ENCODE measurements at places on chromosomes 4 and X.

DNA sequence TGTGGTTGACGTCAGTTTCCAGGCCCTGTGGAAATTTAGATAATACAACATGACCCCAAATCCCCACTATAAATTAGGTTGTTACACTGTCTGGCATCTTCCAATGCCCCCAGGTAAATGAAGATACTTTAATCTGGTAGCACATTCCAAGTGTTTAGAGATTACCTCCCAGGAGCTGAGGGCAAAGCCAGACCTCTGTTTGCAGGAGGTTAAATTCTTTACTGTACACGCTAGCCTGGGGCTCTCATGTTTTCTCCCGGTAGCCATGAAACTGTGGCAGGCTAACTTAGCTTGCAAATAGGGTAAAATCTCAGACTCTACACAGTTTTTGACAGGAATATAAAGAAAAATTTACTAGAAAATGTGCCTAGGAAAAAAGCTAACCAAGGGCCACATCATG lies 450.0 kb downstream of the PDGFC start:
- no peak for DNase-seq

DNA sequence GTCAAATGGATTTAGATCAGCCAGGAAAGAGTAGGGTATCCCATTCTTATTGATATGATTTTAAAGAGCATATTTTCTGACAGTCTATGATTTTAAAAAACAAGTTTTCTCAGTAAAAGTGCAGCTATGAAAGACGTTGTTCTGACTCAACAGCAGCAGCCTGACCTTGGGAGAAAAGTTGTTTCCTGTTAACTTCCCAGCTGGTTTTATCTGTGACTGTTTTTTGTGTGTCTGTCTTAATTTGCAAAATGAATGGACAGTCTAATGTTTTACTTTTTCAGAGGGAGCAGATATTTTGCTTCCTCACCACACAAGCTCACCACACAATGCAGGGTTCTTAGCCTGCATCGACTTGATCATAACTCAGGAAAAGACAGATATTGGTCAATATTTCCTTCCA lies 764 bp upstream of the MTHFD2L start:
- no peak for DNase-seq

GRCh38 chrX:134544513-134545151 lies 84.7 kb downstream of the HPRT1 start:
- DNase-seq, result no peak

DNA sequence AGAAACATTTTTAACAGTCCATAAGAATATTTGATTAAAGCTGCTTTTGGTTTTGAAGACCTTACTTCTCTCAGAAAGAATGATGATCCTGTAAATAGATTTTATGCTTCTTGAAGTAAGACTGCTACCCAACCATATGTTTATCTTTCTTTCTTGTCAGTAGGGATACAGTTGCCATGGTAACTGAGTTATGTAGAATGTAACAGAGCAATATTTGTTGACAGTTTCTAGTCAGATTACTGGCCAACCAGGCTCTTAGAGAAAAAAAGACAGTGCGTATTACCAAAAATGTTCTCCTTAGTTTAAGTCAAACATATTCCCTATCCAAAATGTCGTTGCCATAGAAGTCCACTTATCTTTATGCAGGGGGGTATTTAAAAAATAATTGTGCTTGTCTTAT lies 456.8 kb downstream of the PRR32 start:
- no peak for DNase-seq

DNA sequence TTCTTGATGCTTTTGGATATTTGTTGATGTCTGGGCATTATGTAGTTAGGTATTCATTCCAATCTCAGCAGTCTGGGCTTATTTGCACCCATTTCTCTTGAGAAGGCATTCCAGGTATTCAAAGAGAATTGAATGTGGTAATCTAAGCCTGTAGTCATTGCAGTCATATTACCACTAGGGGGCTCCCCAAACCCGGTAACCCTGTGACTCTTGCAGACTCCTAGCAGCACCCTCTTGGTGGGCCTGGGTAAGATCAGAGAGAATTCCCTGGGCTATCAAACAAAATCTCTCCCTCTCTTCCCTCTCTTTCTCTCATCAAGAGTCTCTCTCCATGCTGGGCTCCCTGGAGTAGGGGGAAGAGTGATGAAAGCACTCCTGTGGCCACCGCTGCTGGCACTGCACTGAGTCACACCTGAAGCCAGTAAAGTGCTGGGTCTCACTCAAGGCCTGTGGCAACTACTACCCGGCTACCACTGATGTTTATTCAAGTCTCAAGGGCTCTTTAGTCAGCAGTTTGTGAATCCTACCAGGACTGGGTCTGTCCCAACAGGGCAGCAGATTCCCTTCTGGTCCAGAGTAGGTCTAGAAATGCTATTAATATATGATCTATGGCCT lies 187.7 kb upstream of the NUDT10 start:
- no peak for DNase-seq

GRCh38 chrX:295136-295535 lies 14.0 kb downstream of the PLCXD1 start:
- DNase-seq, result no peak

DNA sequence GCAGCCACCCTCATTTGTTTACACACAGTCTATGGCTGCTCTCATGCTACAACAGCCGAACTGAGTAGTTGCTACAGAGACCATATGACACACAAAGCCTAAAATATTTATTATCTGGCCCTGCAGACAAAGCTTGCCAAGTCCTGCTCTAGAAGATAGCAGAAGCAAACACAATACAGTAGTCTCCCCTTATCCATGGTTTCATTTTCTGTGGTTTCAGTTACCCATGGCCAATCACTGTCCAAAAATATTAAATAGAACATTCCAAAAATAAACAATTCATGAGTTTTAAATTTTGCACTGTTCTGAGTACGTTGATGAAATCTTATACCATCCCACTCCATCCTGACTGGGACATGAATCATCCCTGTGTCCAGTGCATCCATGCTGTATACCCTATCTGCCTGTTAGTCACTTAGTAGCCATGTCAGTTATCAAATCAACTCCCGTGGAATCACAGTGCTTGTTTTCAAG lies 40.2 kb upstream of the ZNF81 start:
- DNase-seq, result no peak

GRCh38 chrX:14697451-14697850 lies 168.1 kb downstream of the GLRA2 start:
- DNase-seq, result peak; percentile 34

DNA sequence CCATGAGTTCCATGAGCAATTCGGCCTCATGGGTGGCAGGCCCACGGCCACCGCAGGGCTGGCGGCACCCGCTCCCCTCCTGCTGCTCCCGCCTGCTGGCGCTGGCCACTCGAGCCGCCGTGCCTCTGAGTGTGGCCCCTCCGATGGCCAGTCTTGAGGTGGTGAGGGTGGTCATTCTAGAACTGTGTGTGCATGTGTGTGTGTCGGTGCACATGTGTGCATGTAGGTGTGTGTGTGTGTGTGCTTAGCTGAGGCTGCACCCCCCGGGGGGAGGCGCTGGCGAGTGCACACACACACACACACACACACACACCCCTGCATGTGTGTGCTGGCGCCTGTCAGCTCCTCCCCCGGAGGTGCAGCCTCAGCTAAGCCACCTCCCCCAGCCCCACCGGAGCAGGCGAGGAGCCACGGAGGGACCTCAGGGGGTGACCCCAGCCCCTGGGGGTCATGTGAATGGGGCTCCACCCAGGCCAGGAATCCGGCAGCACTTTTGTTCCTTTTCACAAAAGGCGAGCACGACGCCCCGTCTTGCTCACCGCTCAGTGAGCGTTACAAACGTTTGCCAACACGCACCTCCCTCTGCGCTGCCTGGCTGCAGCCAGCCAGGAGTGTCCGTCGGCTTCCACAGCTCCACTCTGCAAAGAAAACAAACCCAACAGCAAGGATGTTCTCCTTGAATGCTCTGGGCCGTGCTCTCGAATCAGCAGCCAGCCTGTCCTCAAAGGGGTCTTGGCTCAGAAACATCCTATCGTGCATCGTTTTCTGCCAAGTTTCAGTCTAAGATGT lies 29.9 kb downstream of the FGFRL1 start:
- no peak for DNase-seq

- DNase-seq, result no peak
These were observed 55.0 kb downstream of the PAPSS1 start for GRCh38 chr4:107665001-107665400.

DNA sequence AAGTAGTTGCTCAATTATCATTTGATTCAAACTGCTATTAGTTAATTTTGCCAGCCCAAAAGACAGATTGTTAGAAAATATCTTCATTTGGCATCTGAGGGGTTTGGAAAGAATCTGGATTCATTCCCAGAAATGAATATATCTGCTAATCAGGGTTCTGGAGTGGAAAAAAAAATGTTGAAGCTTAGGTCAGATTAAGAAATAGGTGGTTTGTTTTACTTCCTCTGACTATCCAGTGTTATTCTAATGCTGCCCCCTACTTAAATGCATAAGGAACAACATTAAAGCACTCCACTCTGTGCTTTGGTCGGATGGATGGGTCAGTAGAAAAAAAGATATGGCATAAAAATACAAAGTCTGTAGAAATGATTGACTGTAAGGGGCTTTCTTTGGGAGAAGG lies 89.0 kb downstream of the LUZP4 start:
- DNase-seq, result no peak

DNA sequence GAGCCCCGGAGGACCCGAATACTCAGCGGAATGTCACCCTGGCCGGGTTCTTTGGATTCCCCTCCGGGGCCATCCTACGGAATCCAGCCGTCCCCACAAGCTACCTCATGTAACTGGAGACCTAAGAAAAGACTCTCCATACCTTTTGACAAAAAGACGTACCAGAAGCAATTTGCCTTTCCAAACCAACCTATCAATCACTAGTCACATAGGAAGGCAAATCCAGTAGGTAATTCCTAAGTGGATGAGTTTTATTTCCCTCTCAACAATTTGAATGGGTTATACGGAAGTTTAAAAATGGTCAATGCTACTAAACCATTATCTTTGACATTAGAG lies 16.8 kb downstream of the POU4F2 start:
- DNase-seq, result no peak

- no peak for DNase-seq
These were observed 283.7 kb downstream of the PACRGL start for GRCh38 chr4:20983763-20984575.

GRCh38 chr4:52701207-52701606 lies 42.1 kb upstream of the USP46 start:
- DNase-seq, result no peak

GRCh38 chrX:117038918-117039440 lies 576.2 kb upstream of the CT83 start:
- no peak for DNase-seq

DNA sequence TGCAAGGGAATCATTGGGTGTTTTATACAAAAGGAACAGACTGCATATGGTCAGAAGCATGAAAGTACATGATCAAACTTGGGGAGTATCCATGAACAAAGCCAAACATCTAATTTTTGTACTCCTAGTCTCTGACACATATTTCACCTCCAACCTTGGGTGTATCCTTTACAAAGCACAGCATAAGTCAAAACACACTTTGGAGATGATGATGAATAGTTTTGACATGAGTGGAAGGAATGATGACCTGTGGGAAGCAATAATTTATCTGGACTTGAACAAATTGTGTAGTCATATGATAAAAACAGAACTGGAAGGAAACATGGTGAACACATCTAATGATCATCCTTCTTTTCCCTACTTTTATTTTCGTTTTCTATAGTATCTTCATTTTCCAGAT lies 108.7 kb upstream of the PLS3 start:
- no peak for DNase-seq
